ENCODE measurements at places on chromosomes 5 and 9. TPM values are rescaled to one million over a fixed set of nuclear protein-coding genes. Genes with fewer than 3 reads are reported as not detected.

SLC34A3 gene
- total RNA-seq, result not detected

SCGB3A2 gene
- not detected for total RNA-seq

CYSRT1 gene
- 0.42 TPM for total RNA-seq

PCDHGA12 gene
- total RNA-seq, result 7.8 TPM

DNA sequence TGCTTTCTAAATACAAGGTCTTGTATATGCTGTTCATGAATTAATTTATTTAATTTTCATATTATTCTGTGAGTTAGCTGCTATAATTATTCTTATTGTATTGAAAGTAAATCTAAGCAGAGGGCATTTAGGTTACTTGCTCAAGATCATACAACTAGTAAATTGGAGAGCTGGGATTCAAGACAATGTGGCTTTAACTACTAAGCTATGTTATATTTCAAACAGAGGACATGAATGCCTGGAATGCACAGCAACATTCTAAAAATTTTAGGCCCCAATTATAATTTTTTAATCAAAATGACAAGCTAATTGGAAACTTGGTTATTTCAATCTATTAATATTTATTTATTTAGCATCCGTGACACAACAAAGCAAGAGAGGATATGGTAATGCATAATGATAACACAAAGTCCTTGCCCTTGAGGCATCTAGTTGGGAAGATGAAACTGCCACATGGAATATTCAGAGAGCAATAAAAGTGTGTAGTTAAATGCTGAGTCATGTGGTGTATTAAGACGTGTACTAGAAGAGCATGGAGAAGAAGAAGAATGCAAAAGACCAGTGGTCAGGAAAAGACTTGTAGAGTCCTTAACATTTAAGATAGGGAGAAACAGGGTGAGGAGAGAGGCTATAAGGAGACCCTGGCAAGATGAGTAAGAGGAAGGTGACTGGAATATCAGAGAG, 24.4 kb downstream of the CTXN3 start:
- DNase-seq, result no peak

- DNase-seq, result no peak
These were observed 278.6 kb downstream of the SPOCK1 start for GRCh38 chr5:137220523-137220927.

- no peak for DNase-seq
These were observed 477.3 kb downstream of the ISL1 start for GRCh38 chr5:51860532-51861018.

Data from urinary bladder (tissue), 4 donors.